ENCODE measurements at places on chromosomes 4 and X.

GRCh38 chrX:21383546-21383945 lies 9.3 kb downstream of the CNKSR2 start:
- DNase-seq = no peak

DNA sequence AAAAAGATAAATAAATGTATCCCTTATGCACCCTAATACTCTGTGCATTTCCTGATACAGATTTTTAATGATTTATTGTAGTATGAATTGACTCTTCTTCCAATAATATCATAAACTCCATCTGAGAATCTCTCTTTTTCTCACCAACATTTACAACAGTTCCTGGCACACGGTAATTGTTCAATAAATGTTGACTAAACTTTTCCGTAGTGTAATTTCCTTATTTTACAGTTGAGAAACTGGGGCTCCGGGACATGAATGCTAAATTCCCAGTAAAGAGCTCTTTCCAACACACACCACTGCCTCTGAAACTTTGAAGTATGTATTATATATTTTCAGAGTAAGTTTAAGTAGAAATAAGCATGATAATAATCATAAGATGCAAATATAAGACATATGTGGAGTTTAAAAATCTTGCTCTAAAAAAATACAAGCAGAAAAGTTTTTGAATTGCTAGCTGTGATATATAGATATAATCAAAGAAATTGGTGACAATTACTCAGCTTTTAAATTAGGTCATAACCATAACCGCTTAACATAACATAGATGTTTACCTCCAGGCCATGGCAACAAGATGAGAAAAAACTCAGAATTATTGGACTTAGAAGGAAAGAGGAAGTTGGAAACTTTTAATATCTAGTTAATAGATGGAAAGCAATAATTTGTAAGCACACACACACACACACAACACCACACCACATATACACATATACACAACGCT lies 28.2 kb upstream of the ANTXR2 start:
- no peak for DNase-seq

DNA sequence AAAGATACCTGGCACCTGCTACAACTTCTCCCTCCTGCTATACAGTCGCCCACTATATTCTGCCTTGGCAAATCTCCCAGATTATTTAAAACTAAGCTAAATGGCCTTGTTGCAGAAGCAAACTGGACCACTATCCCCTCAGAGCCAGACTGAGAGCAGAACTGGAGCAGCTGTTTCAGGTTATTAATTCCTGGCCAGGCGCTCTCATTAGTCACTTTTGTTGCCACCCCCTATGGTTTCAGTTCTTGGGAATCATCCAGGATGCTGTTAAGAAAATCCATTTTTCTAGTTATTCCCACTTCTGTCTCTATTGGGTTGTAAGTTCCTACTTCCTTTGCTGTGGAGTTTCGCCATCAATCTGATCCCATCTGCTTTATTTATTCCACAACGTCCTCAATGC lies 30.1 kb downstream of the ADGRA3 start:
- no peak for DNase-seq

GRCh38 chrX:95063554-95063953 lies 1389.5 kb downstream of the FAM133A start:
- DNase-seq = no peak

GRCh38 chr4:141560056-141560455 lies 76.3 kb upstream of the IL15 start:
- DNase-seq = no peak

DNA sequence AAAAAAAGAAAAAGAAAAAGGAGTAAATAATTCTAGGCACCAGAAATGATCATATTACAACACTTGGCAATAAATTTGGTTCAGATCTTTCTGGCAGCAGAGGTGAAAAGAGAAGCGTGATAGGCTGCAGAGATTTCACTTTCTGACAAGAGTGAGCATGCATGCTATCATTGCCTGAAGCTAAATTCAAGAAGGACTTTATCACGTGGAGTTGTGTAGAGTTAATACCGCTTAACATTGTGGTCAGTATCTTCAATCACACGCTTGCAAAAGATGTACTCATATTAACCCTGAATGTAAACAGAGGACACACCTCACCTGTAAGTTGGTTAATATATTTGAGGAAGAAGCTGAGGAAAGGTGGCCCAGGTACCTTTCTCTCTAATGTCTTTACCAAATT lies 31.4 kb upstream of the RBPJ start:
- no peak for DNase-seq

DNA sequence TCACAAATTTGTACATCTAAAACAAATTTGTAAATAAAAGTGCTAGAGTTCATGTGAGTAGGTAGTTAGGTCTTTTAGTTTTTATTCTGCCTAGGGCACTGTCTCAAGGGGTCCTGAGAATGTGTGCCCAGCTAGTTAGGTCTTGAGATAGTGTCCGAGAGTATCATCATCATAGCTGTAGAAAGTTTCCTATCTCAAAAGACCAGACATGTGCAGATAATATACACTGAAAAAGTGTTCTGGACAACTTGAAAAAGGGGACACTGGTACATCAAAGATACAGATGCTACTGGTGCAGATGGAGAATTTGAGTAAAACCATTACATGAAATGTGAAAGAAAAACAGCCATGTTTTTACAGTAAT lies 1.8 kb upstream of the ZCCHC4 start:
- no peak for DNase-seq

GRCh38 chr4:33722254-33722653 lies 2522.1 kb downstream of the ARAP2 start:
- DNase-seq = no peak

- DNase-seq = no peak
Measured at GRCh38 chr4:102169345-102169744, 175.9 kb downstream of the SLC39A8 start.

DNA sequence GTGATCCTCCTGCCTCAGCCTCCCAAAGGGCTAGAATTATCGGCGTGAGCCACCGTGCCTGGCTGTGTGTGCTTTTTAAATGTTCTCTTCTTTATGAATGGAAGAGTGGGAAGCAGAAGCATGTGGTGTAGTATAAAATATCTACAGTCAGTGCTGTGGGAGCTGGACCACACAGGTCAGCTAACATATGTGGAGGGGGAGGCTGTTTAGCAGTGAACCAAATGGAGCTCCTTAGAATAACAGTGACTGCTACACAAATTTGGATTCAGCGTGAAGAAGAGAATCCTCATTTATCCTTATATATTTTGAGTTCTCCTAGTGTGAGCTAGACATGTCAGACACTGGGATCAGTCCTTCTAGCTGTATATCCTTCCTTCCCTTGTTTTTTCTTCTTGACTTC lies 3.2 kb downstream of the SNX25 start:
- DNase-seq = no peak

- no peak for DNase-seq
Measured at GRCh38 chr4:1381944-1382541, 24.2 kb downstream of the NKX1-1 start.

GRCh38 chrX:19793471-19793870 lies 93.9 kb downstream of the SH3KBP1 start:
- DNase-seq = no peak

- no peak for DNase-seq
Measured at GRCh38 chr4:104719539-104720230, 225.0 kb upstream of the CXXC4 start.

- DNase-seq = peak; percentile 36
Measured at GRCh38 chrX:41085512-41085877, 250 bp downstream of the USP9X start.

DNA sequence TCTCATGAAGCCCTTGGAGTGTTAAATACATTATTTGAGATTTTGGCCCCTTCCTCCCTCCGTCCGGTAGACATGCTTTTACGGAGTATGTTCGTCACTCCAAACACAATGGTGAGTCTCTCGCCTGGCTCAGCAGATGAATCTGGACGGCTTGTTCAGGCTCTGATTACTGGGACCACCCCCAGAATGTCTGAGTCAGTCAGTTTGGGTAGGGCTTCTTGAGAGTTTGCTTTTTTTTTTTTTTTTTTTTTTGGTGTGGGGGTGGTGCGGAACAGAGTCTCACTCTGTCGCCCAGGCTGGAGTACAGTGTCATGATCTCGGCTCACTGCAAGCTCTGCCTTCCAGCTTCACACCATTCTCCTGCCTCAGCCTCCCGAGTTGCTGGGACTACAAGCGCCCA lies 62.4 kb upstream of the MSANTD1 start:
- no peak for DNase-seq

DNA sequence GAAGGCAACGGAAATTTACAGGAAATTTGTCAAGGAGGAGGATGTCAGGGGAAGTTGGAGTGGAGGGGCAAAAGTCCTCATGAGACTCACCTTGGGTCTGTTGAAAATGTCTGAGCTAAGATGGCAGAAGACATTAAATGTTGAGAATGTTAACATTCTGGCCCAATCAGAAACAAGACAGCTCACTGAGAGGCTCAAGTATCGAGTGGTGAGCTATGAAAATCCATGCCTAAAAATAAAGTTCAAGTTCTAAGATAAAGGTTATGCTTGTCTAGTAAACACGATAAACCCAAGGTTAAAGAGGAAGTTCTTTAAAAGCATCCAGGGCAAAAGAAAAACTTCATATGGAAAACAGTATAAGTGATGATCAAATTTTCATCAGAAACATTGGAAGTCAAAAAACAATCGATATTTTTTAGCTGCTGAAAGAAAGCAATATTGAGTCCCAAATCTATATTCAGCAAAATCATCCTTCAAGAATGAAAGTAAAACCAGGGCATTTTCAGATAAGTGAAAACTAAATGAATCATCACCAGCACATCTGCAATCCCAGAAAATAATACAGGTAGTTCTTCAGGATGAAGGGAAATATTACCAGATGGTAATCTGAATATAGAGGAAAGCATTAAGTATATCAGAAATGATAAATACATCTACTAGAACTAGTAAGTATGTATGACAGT lies 462.4 kb downstream of the TLL1 start:
- DNase-seq = no peak

GRCh38 chrX:154029439-154029838 lies 9.7 kb upstream of the IRAK1 start:
- no peak for DNase-seq

GRCh38 chr4:1728061-1728980 lies 7.0 kb downstream of the TACC3 start:
- no peak for DNase-seq

DNA sequence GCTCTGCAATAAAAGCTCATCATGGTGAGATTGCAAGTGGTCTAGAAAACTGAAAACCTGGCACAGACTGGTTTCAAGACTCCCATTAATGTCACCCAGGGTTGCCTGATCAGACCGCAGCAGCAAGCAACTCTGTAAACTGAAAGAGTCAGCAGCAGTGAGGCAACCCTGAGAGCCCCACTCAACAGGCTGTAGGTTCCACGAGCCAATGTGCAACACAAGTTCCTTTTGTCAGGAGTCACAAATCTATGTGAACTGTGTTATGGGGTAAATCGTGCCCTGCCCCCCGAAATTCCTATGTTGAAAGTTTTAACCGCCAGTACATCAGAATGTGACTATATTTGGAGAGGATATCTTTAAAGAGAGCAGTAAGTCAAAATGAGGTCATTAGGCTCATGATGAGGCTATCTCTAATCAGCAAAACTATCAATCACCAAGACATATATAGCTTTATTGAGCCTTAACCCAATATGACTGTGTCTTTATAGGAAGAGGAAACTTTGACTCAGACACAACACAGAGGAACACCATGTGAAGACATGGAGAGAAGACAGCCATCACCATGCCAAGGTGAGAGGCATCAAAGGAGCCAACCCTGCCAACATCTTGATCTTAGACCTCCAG lies 94.0 kb downstream of the FBXO8 start:
- no peak for DNase-seq

GRCh38 chr4:83189631-83190136 lies 75.2 kb upstream of the PLAC8 start:
- no peak for DNase-seq

DNA sequence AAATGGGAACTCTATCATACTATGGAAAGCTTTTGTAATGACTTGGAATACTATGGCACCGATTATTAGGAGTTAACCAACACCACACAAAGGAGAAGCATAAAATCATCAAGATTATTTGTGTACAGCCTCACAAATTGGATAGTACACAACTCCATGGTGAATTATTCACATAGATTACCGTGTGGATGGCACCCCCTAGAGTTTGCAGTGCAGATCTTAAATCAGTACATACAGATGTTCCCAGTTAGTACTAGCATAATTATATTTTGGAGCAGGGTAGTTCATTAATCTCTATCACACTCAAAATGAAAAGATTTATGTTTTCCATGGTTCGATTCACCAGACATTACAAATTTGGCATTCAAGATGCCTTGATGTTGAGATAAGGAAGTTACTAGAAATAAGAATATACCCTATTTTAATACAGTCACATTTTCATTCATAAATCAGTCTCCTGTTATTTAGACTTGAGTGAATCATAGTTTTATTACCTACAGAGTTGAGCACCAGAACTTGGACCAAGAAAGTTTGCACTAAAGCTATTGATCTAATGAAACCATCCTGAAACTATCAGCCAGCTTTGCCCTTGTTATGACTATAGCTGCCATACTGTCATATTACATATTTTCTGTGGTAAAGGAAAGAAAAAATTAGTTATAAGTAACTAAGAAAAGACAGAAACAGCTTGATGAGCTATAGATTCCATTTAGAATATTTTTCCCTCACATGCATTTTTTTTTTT lies 531.8 kb downstream of the GLUD2 start:
- no peak for DNase-seq

DNA sequence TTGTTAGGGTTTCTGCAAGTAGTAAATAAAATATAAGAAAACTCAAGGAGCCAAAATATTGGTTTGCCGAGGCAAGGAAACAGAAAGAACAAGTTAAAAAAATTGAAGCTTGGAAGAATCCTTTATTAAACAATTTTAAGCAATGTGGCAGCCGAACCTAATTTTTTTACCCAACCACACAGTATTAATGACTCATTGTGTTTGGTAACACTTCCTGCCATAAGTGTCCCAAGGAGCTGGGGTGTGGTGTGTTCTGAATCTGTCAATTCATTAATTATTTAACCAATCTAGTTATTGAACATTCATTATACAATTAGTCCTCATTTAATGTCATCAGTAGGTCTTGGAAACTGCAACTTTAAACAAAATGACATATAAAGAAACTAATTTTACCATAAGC lies 19.3 kb upstream of the CPE start:
- no peak for DNase-seq

- no peak for DNase-seq
Measured at GRCh38 chrX:20947411-20947912, 426.8 kb upstream of the CNKSR2 start.

GRCh38 chr4:144732584-144733428 lies 86.8 kb downstream of the HHIP start:
- no peak for DNase-seq
